ENCODE measurements at places on chromosomes 16 and 17.

DNA sequence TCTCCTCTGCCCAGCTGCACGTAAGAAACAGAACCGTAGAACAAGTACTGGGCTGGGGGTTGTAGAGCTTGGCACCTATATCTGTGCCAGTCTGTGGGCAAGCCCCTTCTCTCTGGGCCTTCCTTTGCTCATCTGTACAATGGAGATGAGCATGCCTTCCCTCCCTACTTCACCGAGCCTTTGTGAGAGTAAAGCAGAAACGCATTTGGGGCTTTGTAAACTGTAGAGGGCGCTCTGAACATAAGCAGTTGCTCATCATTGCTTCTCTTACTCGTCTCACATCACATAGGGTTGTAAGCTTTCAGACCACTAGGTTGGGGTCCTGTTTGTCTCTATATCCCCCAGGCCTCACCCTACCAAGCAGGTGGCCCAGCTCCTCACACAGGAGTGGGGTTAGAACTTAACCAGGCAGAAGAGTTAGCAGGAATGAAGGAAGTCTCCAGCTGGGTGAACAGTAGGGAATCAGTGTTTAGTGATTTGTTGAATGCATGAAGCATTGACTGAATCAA, 15.1 kb downstream of the SAMD14 start:
- H3K27me3 ChIP-seq = peaks cover 20% of the 10 kb centered on the region
- no peaks in the 10 kb centered on the region for H3K36me3 ChIP-seq
- no peak overlapping the region for H3K4me3 ChIP-seq
- H3K4me1 ChIP-seq = peaks cover 11% of the 10 kb centered on the region
- no peak overlapping the region for H3K27ac ChIP-seq

DNA sequence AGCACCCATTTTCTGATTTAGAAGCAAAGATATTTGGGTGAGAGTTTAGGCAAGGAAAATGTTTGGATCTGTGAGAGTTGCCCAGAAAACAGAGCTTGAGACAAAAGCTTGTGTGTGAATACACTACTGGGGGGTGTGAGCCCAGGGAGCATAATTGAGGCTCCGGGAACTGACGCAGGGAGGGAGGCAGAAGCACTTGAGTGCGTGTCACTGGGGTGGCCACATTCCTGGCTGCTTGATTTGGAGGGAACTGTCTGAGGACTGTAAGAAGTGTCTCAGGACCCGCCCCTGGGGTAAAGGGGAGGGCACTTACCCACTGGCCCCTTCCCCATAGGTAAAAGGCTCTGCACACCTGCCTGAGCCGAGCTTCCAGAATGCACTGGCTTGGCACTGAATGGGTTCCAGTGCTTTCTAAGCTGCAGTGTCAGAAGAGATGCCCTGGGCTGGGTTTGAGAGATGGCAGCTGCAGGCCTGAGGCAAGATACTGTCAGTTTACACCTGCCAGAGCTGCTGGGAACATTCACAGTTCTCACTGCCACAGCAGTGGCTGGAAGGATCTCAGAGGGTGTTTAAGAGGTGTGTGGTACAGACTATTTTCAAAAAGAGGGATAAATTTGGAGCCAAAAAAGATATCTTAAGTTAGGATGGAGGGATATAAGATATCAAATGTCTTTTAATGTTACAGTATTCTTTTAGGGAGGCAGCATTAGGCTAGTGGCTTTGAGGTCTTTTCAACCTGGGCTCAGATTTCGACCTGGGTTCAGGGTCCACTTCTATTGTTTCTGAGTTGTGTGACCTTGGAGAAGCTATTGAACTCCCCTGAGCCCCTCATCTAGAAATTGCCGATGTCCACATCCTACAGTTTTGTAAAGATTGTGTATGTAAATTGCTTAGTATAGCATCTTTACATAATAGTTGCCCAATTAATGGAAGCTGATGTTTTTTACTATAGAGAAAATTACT, 6.9 kb upstream of the TEX2 start:
- no peak overlapping the region for H3K4me3 ChIP-seq
- H3K4me1 ChIP-seq = peaks cover 21% of the 10 kb centered on the region
- no peak for DNase-seq
- H3K36me3 ChIP-seq = no peaks in the 10 kb centered on the region
- H3K27ac ChIP-seq = peak overlapping the region; percentile 1

GRCh38 chr16:7313170-7313569, 19.5 kb upstream of the RBFOX1 start:
- no peaks in the 10 kb centered on the region for H3K36me3 ChIP-seq
- no peaks in the 10 kb centered on the region for H3K4me1 ChIP-seq
- DNase-seq = no peak
- no peak overlapping the region for H3K4me3 ChIP-seq

DNA sequence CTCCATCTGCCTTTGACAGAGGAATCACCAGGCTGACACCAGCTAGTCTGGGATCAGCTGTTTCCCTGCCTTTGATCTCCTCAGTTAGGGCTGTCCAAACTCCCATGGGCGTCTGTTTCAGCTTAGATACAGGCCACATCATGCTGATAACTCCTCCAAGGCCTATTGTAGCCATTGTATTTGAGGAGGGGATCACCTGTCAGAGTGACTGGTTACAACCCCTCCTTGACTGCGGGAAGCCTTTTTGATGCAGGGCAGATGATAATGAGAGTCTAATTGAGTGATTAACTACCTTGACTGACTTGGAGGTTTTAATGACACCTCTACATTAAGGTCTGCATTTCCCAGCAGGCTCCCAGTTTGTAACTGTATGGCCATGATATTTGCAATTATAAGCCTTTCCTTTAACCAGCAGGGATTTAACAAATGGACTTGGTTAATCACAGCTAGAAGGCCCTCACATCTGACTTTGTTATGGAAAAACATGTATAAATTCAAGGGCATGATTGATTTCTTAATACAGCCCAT, 863.5 kb downstream of the KCNJ2 start:
- no peak overlapping the region for H3K27ac ChIP-seq
- H3K4me1 ChIP-seq = no peaks in the 10 kb centered on the region
- H3K27me3 ChIP-seq = no peaks in the 10 kb centered on the region
- H3K4me3 ChIP-seq = no peak overlapping the region

- H3K27me3 ChIP-seq = no peaks in the 10 kb centered on the region
- H3K4me3 ChIP-seq = no peak overlapping the region
- peak overlapping the region; percentile 92 for H3K27ac ChIP-seq
- DNase-seq = peak; percentile 67
- H3K4me1 ChIP-seq = peaks cover 63% of the 10 kb centered on the region
- peaks cover 16% of the 10 kb centered on the region for H3K36me3 ChIP-seq
Observed at GRCh38 chr17:5585836-5586521, 1.7 kb upstream of the NLRP1 start.

DNA sequence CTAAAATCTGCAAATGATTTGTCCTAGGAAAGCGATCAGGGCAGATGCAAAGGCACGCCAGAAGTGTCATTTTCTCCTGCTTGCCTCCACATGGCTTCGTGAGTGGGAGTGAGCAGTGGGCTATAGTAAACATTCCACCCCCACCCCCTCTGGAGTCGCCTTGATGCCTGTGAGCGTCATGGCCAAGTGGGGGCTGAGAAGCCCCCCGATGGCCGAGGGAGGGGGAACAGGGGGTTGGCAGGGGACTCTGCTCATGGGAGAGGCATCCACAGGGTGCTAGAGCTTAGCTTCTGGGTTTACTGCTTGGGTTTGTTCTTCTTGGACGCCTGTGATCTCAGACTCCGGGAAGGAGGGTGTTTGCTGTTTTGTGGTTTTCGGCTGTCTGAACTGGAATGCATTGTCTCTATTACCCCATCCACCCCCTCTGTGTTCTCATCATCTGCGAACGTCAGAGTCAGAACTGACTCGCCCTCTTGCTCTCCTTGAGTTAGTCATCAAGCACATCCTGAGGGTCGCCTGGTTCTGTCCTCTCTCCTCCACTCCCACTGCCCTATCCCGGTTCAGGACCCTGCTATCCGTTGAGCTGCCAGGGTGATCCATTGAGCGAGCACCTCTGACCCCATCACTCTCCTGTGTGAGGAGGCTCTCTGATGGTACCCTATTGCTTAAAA, 15.4 kb downstream of the TNS4 start:
- no peak overlapping the region for H3K27ac ChIP-seq
- no peaks in the 10 kb centered on the region for H3K27me3 ChIP-seq
- no peak overlapping the region for H3K4me3 ChIP-seq
- peaks cover 61% of the 10 kb centered on the region for H3K4me1 ChIP-seq
- H3K36me3 ChIP-seq = no peaks in the 10 kb centered on the region

DNA sequence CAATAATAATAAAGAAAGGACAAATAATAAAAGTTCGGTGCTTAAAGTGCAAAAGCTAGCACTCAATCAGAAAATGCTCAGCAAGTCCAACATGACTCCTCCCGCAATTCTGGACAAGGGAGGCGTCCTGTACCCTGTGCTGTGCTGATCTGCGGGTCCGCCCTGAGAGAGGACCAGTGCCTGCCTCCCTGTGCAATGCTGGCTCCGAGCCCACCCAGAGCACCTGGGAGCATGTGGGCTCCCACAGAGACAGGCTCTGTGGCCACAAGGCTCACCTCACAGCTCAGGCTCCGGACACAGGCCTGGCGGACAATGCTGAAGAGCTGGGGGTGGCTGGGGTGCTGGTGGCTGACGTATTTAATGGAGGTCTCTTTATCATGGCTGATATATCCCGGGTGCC, 11.1 kb downstream of the FLCN start:
- no peaks in the 10 kb centered on the region for H3K4me1 ChIP-seq
- no peaks in the 10 kb centered on the region for H3K27me3 ChIP-seq
- H3K36me3 ChIP-seq = peaks cover 90% of the 10 kb centered on the region
- H3K27ac ChIP-seq = no peak overlapping the region
- no peak overlapping the region for H3K4me3 ChIP-seq
- no peak for DNase-seq

DNA sequence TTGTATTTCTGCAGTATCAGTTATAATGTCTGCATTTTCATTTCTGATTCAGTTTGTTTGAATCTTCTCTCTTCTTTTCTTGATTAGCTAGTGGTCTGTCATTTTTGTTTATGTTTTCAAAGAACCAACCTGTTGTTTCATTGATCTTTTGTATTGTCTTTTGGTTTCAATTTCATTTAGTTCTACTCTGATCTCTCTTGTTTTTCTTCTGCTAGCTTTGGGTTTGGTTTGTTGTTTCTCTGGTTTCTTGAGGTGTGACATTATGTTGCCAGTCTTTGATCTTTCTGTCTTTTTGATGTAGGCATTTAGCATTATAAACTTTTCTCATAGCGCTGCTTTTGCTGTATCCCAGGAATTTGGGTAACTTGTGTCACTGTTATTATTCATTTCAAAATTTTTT, 107.2 kb downstream of the PHKB start:
- no peaks in the 10 kb centered on the region for H3K36me3 ChIP-seq
- H3K4me3 ChIP-seq = no peak overlapping the region
- peaks cover 31% of the 10 kb centered on the region for H3K4me1 ChIP-seq
- no peak for DNase-seq
- H3K27me3 ChIP-seq = no peaks in the 10 kb centered on the region

DNA sequence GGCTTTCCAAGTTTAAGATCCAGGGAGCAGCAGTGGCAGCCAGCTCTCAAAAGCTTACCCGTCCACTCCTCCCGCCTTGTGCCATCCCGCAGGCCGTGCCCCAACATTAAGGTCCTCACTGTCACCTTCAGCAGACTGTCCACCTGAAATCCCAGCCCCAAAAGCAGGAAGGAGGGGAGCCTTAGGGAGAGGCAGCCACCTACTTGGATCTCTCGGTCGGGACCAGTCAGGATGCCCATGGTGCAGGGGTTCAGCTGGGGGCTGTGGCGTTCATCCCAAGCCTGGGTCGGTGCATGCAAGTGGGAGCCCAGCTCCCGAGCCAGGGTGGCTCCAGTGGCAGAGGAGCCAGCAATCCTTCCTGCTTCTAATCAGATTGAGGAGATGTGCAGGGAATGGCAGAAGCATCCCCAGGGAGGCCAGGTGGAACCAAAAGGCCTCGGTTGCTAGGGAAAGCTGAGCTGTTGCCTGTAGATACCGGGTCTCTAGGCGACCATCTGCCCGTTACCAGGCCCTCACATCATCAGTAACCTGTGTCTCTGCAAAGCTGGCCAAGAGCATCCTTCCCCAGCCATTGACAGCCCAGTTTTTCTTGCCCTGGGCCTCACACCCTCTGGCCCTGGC, 24.6 kb downstream of the CNGB1 start:
- no peak overlapping the region for H3K27ac ChIP-seq
- no peak for DNase-seq
- H3K4me1 ChIP-seq = no peaks in the 10 kb centered on the region
- H3K36me3 ChIP-seq = no peaks in the 10 kb centered on the region

DNA sequence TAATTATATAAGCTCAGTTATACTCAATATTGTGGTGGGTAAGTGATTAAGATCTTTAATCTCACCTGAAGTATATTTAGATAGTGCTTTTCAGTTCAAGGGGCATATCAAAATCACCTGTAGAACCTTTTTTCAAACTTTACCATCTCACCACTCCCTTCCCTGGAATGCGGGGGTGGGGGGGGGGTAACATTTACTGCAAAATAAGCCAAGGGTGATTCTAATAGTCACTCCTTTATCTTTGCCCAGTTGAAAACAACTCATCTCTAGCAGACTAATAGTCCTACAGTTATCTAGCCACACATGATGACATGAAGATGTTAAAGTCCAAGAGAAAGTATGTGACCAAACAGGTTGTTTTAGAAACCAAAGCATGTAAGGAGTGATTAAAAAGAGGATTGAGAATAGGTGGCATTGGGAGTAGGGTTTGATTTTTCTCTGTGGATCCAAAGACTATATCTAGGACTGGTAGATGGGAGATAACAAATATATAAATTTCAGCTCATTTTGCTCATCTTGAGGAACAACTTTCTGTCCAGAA, 21.5 kb downstream of the LPCAT2 start:
- H3K27me3 ChIP-seq = no peaks in the 10 kb centered on the region
- no peak overlapping the region for H3K4me3 ChIP-seq
- no peaks in the 10 kb centered on the region for H3K4me1 ChIP-seq
- no peaks in the 10 kb centered on the region for H3K36me3 ChIP-seq
- H3K27ac ChIP-seq = no peak overlapping the region
- DNase-seq = no peak

DNA sequence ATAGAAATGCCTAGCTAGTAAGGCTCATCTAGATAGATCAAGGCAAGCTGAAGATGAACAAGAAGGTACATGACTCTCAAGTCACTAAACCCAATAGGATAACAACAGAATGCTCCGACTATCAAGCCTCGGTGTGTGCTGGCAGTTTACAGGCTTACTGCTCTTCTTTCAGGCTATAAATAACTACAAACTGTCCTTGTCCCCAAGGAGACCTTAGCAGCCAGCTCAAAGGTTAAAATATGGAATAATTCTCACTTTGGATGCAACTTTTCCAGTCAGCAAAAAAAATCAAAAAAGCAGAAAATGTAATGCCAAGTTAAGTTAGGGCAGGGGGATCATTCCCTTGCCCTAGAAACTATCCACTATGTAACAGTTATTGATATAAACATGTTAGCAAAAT, 44.6 kb downstream of the SPOP start:
- no peaks in the 10 kb centered on the region for H3K4me1 ChIP-seq
- no peak for DNase-seq
- H3K27me3 ChIP-seq = no peaks in the 10 kb centered on the region

DNA sequence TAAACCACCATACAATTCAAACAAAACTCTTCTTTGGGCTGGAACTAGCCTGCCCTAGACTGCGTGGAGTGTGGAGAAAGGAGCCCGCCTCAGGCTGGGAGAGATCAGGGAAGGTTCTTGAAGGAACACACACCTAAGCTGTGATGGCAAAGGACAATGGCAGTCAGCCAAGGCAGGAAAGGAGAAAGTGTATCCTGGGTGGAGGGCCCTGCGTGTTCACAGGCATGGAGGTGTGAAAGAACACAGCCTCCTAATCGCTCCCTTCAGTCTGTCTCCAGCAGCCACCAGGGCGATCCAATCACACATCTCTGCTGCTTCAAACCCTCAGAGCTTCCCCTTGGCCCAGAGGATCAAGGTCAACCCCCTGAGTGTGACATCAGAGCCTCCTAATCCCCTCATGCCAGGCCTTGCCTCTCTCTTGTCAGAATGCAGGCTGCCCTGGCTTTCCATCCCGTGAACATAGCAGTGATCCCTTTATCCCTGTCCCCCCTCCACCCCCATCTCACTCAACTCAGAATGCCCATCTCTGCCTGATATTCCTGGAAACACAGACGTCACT, 173.0 kb downstream of the KATNIP start:
- no peak overlapping the region for H3K4me3 ChIP-seq
- no peak overlapping the region for H3K27ac ChIP-seq
- H3K27me3 ChIP-seq = no peaks in the 10 kb centered on the region
- peaks cover 8% of the 10 kb centered on the region for H3K36me3 ChIP-seq
- DNase-seq = no peak
